ENCODE measurements at places on chromosomes 2 and 18.

- DNase-seq = no peak
Observed at GRCh38 chr2:28393114-28393836, 617 bp downstream of the FOSL2 start.

GRCh38 chr2:69089998-69090397 lies 77.0 kb downstream of the ANTXR1 start:
- DNase-seq = no peak

GRCh38 chr2:122660786-122661634 lies 905.6 kb downstream of the TSN start:
- DNase-seq = no peak

- DNase-seq = no peak
Observed at GRCh38 chr2:31161637-31162036, 23.4 kb upstream of the GALNT14 start.

- no peak for DNase-seq
Observed at GRCh38 chr2:162731917-162732804, 106.4 kb downstream of the KCNH7 start.

GRCh38 chr2:187532333-187533120 lies 21.7 kb downstream of the TFPI start:
- no peak for DNase-seq

DNA sequence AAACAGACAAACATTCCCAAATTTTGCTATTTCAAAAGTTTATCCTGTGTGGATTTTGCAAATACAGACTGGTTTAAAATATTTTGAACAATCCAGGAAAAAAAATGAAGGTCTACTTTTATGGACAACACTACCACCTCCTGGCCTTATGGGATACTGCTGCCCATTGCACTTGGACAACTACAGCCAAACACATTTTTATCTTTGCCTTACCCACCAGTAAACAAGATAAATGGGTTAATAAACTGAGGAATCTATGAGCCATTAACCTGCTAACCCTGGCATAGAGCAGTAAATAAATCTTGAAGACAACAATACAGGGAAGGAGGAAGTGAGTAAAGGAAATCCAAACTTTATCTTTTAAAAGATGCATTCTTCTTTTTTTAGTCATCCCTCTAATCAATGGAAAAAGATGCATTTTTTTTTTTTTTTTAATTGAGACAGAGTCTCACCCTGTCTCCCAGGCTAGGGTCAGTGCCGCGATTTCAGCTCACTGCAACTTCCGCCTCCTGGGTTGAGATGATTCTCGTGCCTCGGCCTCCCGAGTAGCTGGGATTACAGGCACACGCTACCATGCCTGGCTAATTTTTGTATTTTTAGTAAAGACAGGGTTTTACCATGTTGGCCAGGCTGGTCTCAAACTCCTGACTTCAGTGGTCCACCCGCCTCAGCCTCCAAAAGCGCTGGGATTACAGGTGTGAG lies 2.1 kb upstream of the SPIRE1 start:
- no peak for DNase-seq

DNA sequence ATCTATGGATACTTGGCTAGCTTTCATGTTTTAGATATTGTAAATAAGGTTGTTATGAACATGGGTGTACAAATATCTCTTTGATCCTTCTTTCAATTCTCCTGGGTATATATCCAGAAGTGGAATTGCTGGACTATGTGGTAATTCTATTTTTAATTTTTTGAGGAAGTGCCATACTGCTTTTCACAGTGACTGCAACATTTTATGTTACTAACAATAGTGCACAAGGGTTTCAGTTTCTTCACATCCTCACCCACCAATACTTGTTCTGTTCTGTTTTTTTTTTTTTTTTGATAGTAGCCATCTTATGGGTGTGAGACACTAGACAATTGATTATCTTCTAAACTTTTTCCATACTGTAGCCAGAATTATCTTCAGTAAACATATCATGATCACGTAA lies 17.3 kb upstream of the NEUROD1 start:
- DNase-seq = no peak

Measured in forelimb muscle (tissue), 1 donor.